Chondrocyte (in vitro differentiated cells): ENCODE measurements at places on chromosomes 6 and 20.
A peak's percentile ranks its signal among the peaks of the same experiment; 100 is the strongest.

DNA sequence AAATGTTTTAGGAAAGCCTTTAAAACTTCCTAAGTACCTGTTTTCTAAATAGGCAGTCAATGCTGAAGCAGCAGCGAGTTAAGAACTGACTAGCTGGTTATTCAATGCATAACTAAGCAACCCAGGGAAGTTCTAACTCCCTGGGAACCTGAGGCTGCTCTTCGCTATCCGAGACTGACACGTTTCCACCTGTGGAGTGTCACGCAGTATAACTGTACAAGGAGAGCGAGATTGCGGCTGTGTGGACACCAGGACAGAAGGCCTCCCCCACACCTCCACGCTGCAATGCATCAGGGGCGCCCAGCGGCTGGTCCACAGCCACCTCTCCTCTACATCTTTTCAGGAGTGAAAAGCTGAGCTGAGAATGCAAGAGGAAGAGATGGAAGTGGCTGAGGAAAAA is 8.0 kb downstream of the PXDC1 start:
- H3K36me3 ChIP-seq: peaks cover 39% of the 10 kb centered on the region
- H3K4me3 ChIP-seq: peak overlapping the region; percentile 65
- DNase-seq: peak; percentile 63

- H3K27ac ChIP-seq: peak overlapping the region; percentile 67
- peaks cover 4% of the 10 kb centered on the region for H3K36me3 ChIP-seq
- DNase-seq: no peak
- H3K4me3 ChIP-seq: no peak overlapping the region
Measured at GRCh38 chr6:6781172-6781872, 192.8 kb downstream of the LY86 start.

DNA sequence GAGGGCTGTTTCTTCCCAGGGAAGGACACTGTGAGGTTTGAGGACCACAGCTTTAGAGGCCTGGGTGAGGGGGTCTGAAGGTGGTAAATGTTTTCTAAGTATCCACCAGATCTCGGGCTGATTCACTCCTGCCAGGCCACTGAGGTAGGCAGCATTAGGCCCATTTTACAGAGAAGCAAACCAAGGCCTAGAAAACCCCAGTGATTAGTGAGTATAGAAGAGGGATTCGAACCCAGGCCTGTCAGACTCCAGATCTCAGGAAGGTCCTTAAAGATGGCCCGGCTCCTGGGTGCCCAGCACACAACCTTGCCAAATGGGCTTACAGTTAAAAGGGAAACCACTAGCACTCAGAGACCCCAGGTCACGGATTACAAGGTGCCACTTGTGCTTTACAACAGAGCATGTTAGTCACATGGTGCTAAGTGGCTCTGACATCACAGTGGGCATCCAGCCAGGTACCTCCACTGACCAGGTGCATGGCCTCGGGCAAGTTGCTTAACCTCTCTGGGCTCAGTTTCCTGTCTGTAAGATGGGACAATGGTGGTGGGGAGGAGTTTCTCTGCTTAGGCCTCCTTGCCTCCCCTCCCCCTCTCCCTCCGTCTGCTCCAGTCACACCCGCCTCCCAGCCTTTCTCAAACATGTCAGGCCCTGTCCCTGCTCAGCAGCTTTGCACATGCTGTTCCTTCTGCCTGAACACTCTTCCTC is 18.8 kb upstream of the SIRPA start:
- peaks cover 9% of the 10 kb centered on the region for H3K27me3 ChIP-seq
- H3K27ac ChIP-seq: no peak overlapping the region
- no peak overlapping the region for H3K4me3 ChIP-seq
- no peak for DNase-seq
- H3K4me1 ChIP-seq: no peaks in the 10 kb centered on the region
- no peaks in the 10 kb centered on the region for H3K36me3 ChIP-seq

DNA sequence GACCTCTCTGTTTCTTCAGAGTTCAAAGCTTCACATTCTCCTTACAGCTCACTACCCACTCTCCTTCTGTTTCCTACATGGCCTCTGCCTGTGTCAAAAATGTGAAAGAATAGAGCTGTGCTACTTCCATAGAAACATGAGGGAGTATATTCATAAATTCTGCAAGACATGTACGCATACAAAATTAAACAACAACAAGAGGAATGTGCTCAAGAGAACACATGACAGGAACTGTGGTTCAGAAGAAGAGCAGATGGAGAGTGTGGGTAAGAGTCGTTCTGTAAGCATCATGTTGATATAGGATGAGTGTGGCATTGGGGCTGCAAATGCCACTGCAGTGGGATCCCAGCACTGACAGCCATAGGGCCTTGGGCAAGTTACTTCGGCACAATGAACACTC is 266.6 kb upstream of the SASH1 start:
- H3K36me3 ChIP-seq: no peaks in the 10 kb centered on the region
- DNase-seq: no peak

DNA sequence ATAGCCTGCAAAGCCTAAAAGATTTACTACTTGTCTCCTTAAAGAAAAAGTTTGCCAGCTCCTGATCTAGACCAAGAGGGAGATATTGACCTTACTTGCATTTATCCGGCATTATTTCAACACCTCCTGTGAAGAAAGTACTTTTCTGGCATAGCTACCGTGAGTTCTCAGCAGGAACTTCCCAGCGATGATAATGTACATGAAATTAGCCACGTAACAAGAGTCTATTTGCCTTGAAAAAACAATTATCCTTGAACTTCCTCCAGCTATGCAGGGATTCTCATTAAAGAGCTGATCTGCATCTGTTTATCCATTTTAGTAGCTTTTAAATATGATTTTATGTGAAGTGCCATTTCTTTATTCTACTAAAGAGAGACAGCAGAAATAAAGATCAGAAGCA is 41.7 kb downstream of the ALDH5A1 start:
- no peak for DNase-seq
- H3K4me3 ChIP-seq: no peak overlapping the region
- H3K27me3 ChIP-seq: no peaks in the 10 kb centered on the region
- peaks cover 22% of the 10 kb centered on the region for H3K4me1 ChIP-seq
- H3K27ac ChIP-seq: peak overlapping the region; percentile 66
